ENCODE measurements at places on chromosomes 1 and 21. TPM values are rescaled to one million over a fixed set of nuclear protein-coding genes. Genes with fewer than 3 reads are reported as not detected.

Gene S100A3
- total RNA-seq: 1.5 TPM

Gene TAS1R1
- not detected for total RNA-seq

Gene PLA2G4A
- 35.2 TPM for total RNA-seq

Gene PROK1
- not detected for total RNA-seq

Gene FAM177B
- not detected for total RNA-seq

Gene CYP4X1
- not detected for total RNA-seq

Gene DNAJC28
- total RNA-seq: 1.00 TPM

Gene FCRL6
- not detected for total RNA-seq

Gene DSCAM
- total RNA-seq: not detected

Gene FCMR
- total RNA-seq: 11.0 TPM

Gene OR2G6
- total RNA-seq: not detected

Gene LYPD8
- total RNA-seq: 0.34 TPM

Gene WDR64
- not detected for total RNA-seq

Gene UROD
- 131 TPM for total RNA-seq

Gene SPATA45
- not detected for total RNA-seq

Gene TAL1
- total RNA-seq: under 0.01 TPM

Gene OR6F1
- not detected for total RNA-seq

Gene C1orf115
- 1.7 TPM for total RNA-seq

Gene ADSS2
- total RNA-seq: 61.1 TPM

Gene AMPD1
- total RNA-seq: not detected

Gene TXNIP
- 63.3 TPM for total RNA-seq

Gene STPG1
- 9.0 TPM for total RNA-seq

Gene KNCN
- total RNA-seq: not detected

Gene HTR6
- total RNA-seq: not detected

Gene B3GALT5
- not detected for total RNA-seq

Gene LRRIQ3
- total RNA-seq: 0.36 TPM

Gene FMO1
- not detected for total RNA-seq

Gene GJB5
- not detected for total RNA-seq

Gene PRRX1
- total RNA-seq: 0.67 TPM

Gene KCNT2
- not detected for total RNA-seq

Gene NKAIN1
- under 0.01 TPM for total RNA-seq

Gene PROX1
- total RNA-seq: 0.33 TPM

Gene CD160
- total RNA-seq: not detected

Gene SELE
- not detected for total RNA-seq

Gene ABCD3
- 48.3 TPM for total RNA-seq

Gene GCSAML
- under 0.01 TPM for total RNA-seq

Gene CRYBG2
- total RNA-seq: under 0.01 TPM

Gene FBLIM1
- total RNA-seq: 9.7 TPM

Gene HPDL
- 5.9 TPM for total RNA-seq

Measured in melanocyte of skin (primary cell).